AG20443 (cell line): ENCODE measurements at places on chromosomes 12 and 14.
A peak's percentile ranks its signal among the peaks of the same experiment; 100 is the strongest.

GRCh38 chr12:92511786-92512185 is 191.0 kb upstream of the PLEKHG7 start:
- no peak for DNase-seq

DNA sequence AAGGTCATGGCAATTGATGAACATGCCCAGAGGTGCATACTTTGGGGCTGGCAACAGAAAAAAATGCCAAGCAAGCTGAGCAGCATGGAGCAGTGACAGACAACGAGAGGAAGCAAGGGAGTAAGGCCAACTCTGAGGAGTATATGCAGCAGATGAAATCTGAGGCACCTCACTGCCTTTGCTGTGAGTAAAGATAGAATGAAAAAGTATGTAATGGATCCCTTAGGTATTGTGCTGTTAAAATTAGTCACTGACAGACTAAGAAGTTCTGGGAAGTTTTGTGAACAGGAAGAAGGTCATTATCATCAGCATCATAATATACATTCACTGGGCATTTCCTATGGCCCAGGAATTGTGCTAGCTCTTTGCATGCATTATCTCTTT is 269.9 kb downstream of the DUSP6 start:
- no peak for DNase-seq

- peak; percentile 75 for DNase-seq
These were observed 25.5 kb downstream of the NKX2-8 start for GRCh38 chr14:36556811-36557433.

GRCh38 chr12:20946732-20947131 is 136.2 kb downstream of the SLCO1B3 start:
- DNase-seq, result no peak

DNA sequence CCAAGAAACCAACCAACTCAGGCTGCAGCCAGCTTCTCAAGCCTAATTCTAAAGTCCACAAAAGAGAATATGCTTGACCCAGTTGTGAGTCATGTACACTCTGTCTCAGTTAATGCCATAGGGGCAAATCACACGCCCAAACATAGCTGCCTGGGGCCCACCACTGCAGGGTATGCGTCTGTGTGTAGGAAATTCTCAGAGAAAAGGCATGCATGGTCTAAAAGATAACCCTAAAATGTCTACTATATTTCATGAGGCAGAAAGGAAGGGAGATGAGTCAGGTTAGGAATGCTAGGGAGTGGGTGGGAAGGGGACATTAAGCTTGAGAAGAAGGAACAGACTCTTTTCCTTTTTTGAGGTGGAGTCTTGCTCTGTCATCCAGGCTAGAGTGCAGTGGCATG is 22.3 kb upstream of the SPTLC2 start:
- DNase-seq, result peak; percentile 74

GRCh38 chr14:99909513-99910064 is 116.4 kb downstream of the EML1 start:
- no peak for DNase-seq

DNA sequence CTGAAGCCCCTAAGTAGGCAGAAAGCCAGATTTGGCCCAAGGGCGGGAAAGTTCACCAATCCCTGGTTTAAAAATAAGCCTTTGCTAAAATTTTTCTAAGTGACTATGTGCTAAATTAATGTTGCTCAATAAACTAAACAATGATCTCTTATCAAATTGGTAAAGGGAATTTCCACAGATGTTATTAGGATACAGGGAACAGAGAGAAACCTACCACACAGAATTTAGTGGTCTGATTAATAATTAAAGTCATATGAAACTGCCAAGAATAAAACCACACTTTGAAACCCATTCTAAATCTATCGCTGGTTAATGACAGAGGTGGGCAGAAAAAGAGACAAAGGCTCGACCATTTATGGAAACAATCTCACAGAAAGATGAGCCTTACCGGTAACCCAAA is 22.0 kb downstream of the ANAPC5 start:
- no peak for DNase-seq

DNA sequence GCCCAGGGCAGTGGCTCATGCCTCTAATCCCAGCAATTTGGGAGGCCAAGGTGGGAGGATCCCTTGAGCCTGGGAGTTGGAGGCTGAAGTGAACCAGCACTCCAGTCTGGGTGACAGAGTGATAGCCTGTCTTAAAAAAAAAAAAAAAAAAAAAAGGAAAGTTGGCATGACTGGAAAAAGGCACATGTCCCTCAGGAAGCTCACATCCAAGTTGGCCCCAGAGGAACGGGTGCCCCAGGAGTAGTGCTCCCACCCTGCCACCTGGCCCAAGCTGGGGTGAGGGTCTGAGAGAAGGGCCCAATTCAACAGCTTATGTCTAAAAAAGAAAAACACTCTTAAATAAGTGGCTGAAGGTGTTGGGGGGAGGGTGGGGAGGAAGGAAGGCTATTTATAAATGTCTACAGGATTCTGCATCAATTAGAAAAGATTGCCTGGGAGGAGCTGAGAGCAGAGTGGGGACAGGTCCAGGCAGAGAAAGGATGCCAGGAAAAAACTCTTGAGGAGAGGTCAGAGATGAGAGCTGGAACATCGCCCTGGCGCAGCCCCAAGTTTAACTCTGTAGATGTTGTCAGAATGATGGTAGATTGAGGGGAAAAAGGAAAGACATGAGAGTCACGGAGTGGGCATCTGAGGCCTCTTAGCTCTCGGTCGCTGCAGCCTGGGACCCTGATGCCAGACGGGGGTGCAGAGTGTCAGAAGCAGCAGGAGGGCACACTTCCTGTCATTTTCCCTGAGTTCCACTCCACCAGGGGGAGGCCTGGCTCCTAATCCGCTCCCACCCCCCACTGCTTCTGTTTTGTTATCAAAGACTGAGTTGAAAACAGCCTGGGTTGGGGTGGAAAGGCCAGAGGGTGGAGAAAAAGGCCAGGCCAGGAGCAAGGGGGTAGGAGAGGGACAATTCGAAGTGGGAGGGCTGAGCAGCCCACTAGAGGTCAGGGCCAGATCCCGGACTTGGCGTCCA is 7.3 kb downstream of the SPRYD3 start:
- peak; percentile 49 for DNase-seq

DNA sequence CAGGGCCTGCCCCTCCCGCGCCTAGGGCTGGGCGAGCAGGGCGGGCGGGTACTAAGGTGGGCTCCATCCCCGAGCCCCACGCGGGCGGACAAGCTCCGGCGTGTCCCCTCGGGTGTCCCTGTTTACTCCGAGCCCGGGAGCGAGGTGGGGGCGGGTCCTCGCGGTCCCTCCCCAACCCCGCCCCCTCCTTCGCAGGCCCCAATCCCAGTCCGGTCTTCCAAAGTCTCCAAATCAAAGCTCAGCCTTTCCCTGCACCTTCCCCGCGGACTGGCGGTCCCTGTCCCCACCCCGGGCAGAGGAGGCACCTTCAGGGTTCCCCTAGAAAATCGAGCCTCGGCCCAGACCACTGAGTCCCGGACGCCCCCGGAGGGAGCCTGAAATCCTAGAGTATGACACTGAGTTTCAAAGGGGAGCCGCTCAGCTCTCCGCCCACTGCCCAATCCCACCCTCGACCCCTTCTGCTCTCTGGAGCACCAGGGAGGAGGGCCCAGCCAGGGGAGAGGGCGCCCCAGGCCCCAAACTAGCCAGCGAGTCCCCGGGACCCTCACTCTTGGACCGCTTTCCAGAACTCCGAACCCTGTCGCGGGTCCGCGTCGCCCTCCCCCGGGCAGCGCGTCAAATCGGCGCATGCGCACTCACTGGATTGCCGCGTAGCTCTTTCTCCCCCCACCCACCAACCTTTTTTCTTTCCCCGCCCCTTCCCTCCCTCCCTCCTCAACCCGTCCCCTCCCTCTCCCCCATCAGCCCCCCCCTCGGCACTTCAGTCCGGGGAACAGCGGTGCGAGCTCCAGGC is at the start of gene LRP1:
Gene LRP1, plus strand, starts transcription at position 758 of the 793 bp plus-strand sequence. CDS start 482 bp downstream, outside the sequence.
- peak; percentile 94 for DNase-seq

- DNase-seq, result no peak
These were observed 23.9 kb upstream of the AICDA start for GRCh38 chr12:8636581-8636980.

DNA sequence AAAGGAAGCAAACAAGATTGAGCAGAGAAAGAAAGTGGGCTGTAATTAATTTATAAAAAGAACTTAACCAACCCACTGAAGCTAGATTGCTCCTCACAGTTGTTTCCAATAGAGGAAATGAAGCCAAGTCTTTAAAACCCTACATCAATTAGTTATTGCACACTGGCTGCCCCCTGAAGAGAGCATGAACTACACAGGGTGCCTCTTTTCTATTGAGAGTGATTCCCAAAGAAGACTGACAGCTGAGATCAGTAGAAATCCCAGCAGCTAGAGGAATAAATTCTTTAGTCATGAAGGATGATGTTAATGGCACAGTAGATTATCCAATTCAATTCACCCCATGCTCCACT is 8.6 kb upstream of the USP15 start:
- no peak for DNase-seq

- DNase-seq, result no peak
These were observed 286.2 kb downstream of the CACNA1C start for GRCh38 chr12:2338991-2339431.

GRCh38 chr12:124862768-124863415 is 772 bp downstream of the SCARB1 start:
- DNase-seq, result no peak

DNA sequence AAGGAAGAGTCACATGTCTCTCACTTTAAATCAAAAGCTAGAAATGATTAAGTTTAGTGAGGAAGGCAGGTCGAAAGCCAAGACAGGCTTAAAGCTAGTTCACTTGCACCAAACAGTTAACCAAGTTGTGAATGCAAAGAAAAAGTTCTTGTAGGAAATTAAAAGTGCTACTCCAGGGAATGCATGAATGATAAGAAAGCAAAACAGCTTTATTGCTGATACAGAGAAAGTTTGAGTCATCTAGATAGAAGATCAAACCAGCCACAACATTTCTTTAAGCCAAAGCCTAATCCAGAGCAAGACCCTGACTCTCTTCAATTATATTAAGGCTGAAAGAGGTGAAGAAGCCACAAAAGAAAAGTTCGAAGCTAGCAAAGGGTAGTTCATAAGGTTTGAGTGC is 193.6 kb downstream of the MSRB3 start:
- DNase-seq, result no peak

DNA sequence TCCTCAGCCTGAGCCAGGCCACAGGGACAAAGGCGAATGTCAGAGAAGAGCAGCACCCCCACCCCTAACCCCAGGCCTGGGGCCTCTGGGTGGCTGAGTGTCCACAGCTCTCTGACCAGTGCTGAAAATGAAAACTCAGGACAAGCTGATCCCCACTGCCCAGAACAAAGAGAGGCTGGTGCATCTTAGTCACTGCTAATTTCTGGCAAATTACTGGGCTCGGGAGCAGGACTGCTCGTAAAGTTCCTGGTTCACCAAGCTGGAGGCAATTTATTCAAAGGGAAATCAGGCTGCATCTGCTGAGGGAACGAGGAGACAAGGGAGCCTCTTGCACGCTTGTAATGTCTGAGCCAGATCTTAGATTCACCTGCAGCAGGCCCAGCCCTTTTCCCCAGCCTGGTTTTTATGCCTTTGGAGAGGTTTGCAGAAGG is 43.2 kb downstream of the CALM1 start:
- DNase-seq, result no peak

DNA sequence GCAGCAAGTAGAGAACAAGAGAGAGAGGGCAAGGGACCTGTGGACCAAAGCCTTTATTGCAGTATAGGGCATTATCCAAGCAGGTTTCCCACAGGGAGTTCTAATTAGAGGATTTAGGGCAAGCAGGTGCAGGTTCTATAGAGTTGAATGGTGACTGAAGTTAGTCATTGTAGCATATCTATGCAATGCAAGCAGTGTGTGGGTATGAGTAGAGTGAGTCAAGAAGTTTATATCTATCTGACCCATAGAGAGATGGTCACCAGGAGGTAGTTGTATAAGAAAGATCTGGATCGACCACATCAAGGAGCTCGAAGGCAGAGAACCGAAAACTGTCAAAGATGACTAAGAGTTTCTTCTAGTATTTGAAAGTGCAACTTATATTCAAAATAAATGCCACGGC is 167.3 kb downstream of the PLCZ1 start:
- no peak for DNase-seq

GRCh38 chr14:71448431-71449315 is 483.6 kb upstream of the RGS6 start:
- no peak for DNase-seq

- no peak for DNase-seq
These were observed 102.8 kb downstream of the ZNF664 start for GRCh38 chr12:124075841-124076240.

GRCh38 chr12:4032924-4033615 is 159.9 kb upstream of the PARP11 start:
- DNase-seq, result peak; percentile 55

DNA sequence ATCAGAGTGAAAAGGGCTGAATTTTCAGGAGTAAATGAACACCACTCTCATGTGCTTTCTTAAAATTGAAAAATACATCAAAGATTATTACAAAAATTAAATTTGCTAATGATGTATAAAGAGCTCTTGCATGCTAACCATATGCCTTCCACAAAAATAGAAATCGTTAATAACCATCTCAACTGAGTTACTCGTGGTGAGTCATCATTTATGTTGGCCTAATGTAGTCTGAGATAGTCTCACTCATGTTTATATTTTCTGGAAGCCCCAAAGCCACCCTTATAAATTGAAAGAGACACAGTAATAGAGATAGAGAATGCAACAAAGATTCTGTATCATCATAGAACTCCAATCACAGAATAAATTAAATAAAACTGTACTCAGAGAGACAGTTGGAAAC is 131.2 kb downstream of the KCNH5 start:
- DNase-seq, result no peak

- no peak for DNase-seq
These were observed 179.7 kb downstream of the PDZRN4 start for GRCh38 chr12:41367726-41368405.

DNA sequence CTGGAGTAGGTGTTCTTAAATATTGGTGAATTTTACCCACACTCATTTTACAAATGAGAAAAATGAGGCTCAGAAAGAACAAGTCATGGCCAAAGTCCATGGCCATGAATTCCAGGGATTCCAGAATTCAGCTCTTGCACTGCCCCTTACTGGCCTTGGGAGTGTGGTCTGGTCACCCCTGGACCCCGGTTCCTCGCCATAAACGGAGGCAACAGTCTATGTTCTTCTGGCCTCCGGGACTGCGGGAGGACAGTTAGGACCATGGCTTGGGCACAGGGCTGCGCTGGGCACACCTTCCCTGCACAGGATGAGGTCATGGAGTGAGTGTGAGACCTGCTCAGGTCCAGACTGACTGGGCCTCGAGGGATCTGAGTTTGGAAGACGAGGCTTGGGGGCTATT is 6.9 kb downstream of the CCDC197 start:
- no peak for DNase-seq
